ENCODE measurements at places on chromosomes 3 and 15.

DNA sequence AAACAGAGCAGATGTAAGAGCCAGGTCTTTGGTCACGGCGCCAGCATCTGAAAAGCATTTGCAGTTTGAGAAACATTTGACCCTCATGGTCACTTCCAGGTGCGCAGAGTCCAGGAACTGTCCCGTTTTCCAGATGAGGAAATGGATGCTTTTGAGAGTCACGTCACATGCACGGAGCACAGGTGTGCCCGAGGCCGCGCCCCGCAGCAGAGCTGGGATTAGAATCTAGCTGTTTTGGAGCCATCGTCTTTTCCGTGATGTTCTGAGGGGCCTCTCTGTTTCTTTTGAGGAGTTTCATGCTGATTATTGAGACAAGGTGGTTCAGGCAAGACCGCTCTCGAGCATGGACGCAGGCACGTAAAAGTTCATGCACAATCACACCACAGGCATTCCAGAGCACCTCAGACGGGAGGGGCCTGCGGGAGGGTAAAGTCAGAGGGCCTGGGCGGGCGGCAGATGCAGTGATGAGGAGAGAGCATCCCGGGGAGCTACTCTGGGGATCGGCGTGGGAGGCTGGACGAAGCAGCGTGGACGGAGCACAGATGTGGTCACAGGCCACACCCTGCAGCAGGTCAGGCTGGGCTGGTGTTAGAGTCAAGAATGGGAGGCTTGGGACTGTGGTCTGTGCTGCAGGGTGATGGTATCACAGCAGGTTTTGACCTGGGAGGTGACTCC is 139.2 kb upstream of the MEF2A start:
- no peak for DNase-seq

DNA sequence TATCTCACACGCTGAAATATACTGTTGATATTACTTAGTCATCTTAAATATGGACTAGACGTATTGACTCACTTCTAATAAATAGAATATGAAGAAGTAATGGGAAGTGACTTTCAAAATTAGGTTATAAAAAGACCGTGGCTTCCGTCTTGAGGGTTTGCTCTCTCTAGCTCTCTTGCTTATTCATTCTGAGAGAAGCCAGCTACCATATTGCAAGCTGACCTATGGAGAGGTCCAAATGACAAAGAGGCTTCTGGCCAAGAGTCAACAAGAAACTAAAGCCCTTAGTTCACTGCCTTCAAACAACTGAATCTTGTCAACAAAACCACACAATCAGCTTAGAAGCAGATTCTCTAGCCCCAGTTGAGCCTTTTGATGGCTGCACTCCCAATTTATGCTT is 46.1 kb downstream of the SLC9C1 start:
- no peak for DNase-seq

DNA sequence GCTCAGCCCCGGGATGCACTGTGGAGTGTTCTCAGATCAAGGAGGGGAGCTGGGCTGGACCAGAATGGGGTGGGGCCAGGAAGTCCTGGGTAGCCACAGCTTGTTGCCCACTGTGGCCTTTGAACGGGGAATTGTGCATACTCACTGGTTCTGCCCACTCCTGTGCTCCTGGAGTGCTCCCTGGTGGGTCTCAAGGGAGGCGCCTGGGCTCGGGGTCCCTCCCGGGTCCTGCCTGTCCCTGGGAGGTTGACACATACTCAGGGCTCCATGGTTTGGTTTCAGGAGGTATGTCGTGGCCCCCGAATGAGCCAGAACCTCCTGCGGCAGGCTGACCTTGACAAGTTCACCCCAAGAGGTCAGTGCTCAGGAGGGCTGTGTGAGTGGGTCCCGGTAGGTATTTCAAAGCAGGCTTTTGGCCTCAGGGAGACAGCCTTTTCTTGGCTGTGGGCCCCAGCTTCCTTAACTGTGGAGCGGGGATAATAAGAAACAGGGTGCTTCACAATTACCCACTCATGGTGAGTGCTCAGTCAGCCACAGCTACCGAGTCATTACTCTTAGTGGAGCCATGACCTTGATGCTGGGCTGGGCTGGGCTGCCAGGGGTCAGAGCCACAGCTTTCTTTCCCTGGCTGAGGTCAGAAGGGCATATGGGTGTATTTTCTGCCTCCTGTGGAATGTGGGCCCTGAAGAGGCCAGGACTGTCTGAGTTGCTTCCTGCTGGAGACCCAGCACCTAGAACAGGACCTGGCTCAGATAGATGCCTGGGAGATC is 7.6 kb downstream of the DNAH1 start:
- DNase-seq: no peak

DNA sequence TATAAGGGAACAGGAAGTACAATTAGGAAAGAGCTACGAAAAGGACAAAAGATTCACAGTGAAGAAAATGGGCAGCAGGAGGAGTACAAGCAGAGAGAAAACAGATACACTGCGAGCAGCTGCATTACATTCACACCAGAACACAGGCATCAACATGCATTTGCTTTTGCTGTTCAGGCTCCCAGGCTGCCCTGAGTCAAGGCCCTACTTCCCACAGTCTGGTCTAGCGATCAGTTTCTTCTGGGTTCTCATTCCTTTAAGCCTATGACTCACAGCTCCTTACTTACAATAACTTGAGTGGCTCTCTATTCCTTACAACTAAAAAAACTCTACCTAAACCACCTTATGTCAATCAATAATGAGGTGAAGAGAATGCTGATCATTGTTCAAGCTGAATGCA is 24.5 kb upstream of the ZNF445 start:
- DNase-seq: no peak

DNA sequence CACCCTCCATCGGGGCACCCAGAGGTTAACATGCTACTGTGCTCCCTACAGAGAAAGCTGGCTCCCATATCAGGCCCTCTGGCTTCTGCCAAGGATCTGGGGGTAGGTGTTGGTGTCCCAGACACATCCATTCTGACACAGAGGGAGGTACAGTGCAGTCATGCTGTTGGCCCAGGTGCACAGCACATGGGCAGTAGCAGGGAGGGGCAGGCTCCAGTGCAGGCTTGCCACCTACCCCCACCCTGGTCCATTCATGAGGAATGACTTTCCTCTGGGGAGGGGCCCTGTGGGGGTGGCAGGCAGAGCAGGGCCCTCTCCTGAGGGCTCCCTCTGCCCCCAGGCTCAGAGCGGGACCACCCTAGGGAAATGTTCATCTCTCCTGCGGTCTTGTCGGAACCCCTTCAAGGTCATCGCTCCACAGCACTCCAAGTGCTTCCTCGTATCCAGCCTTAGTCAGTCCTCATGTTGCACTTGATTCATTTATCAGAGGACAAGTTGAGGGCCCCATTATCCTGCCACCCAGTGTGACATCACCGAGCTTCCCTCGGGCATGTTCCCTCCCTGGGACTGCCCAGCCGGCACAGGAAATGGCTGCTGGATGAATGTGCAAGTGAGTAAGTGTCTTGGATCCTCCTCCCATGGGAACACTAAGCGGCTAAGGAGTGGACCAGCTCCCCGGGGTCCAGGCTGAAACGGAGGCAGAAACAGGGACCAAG is 10.0 kb downstream of the DUSP7 start:
- DNase-seq: peak; percentile 96

GRCh38 chr3:52481819-52482521 is 13.2 kb upstream of the STAB1 start:
- no peak for DNase-seq

Measured in GM04504 (cell line).